ENCODE measurements at places on chromosomes 11 and 22. TPM values are rescaled to one million over a fixed set of nuclear protein-coding genes. Genes with fewer than 3 reads are reported as not detected.

Gene GLYATL1
- total RNA-seq, result not detected

Gene RIMBP3C
- not detected for total RNA-seq

Gene TRIM68
- 8.3 TPM for total RNA-seq

Gene EMID1
- total RNA-seq, result 0.18 TPM

Gene IL18
- 43.7 TPM for total RNA-seq

Gene OAF
- 49.0 TPM for total RNA-seq
